ENCODE measurements at places on chromosomes 2 and 18. TPM values are rescaled to one million over a fixed set of nuclear protein-coding genes. Genes with fewer than 3 reads are reported as not detected.
A peak's percentile ranks its signal among the peaks of the same experiment; 100 is the strongest.

DNA sequence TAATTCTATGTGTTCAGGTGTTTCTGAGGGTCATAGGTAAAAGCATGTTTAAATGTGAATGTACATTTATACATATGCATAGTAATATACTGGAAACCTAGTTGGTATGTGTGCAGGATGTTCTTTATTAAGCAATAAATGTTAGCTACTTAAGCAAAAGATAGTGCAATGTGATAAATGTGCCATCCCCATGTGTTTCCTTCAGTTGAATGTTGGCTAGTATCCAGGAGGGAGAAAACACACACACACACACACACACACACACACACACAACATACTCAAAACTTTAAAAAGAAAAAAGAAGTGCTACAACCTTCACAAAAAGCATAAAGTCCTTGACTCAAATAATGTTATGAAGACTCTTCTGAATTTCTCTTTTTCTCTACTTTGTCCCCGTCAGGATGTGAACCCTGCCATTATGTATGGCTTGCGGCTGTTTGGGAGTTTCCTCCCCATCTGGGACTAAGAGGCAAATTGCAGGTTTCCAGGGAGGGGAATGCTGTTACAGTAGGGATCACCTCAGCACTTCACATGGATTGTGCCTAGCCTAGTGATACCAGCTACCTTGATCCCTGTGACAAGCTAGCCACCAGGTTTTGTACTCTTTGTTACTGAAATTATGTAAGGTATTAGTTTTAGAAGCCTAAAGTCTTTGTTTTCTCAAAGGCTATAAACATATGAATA lies 82.6 kb downstream of the IKZF2 start:
- H3K4me3 ChIP-seq = no peak overlapping the region
- H3K27ac ChIP-seq = no peak overlapping the region
- H3K4me1 ChIP-seq = no peaks in the 10 kb centered on the region
- H3K27me3 ChIP-seq = no peaks in the 10 kb centered on the region

- H3K27ac ChIP-seq = no peak overlapping the region
- no peaks in the 10 kb centered on the region for H3K4me1 ChIP-seq
Observed at GRCh38 chr2:113776949-113777348, 20.5 kb upstream of the SLC35F5 start.

DNA sequence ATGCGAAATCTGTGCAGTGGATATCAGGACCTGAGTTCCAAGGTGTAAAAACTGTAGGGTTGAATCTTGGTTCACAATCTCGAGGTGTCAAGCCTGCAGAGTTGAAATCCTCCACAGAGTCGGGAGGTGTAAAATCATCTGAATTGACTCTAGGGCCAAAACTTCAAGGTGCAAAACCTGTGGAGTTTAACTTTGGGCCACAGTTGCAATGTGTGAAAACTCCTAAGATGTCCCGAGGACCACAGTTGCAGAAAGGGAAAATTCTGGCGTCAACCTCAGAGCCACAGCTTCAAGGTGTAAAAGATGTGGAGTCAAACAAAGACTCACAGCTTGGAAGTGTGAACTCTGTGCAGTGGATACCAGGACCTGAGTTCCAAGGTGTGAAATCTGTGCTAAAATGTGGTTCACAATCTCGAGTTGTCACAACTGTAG lies 9.8 kb upstream of the ZNF512 start:
- no peak overlapping the region for H3K27ac ChIP-seq
- DNase-seq = no peak
- H3K36me3 ChIP-seq = no peaks in the 10 kb centered on the region
- no peaks in the 10 kb centered on the region for H3K27me3 ChIP-seq

XRCC5 gene
- 201 TPM for total RNA-seq

UGP2 gene
- 67.4 TPM for total RNA-seq

GRCh38 chr18:58806826-58807714 lies 57.6 kb upstream of the ZNF532 start:
- H3K4me3 ChIP-seq = no peak overlapping the region
- peaks cover 11% of the 10 kb centered on the region for H3K27me3 ChIP-seq
- no peaks in the 10 kb centered on the region for H3K36me3 ChIP-seq
- H3K27ac ChIP-seq = no peak overlapping the region
- H3K4me1 ChIP-seq = no peaks in the 10 kb centered on the region

DNA sequence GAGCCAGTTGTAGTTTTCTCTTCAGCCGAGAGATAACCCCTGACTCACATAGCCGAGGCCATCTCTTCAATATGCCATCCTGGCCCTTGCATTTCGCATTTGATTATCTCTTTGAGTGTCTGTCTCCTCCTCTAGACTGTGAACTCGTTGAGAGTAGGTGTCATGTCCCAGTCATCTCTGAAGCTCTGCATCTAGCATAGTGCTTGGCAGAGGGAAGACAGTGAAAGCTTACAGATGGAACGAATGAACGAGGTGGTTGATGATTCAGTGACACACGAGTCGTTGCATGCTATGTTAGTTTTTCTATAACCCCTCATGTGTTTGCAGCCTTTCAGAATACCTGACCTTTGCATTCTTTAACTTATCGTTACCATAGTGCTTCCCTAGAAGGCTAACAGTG lies 59.9 kb upstream of the CYRIA start:
- H3K27ac ChIP-seq = no peak overlapping the region
- no peaks in the 10 kb centered on the region for H3K36me3 ChIP-seq
- no peaks in the 10 kb centered on the region for H3K4me1 ChIP-seq
- no peak overlapping the region for H3K4me3 ChIP-seq
- no peaks in the 10 kb centered on the region for H3K27me3 ChIP-seq

DNA sequence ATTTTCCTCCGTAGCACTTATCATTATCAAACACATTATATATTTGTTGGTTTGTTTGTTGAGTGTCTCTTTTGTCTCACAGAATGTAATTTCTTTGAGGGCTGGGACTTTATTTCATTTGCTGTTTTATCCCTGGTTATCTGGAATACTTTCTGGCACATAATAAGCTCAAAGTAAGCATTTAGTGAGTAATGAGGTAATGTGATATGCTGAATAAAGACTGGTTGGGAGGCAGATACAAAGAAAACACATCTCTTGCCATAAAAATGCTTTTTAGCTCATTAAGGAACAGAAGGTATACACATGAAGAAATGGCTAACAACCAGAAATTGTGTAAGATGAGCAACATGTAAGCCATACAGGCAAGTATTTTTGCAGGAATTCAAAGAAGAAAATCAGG lies 1411.8 kb downstream of the LRP1B start:
- H3K27me3 ChIP-seq = no peaks in the 10 kb centered on the region
- H3K27ac ChIP-seq = no peak overlapping the region
- no peak for DNase-seq

- no peaks in the 10 kb centered on the region for H3K27me3 ChIP-seq
- no peak overlapping the region for H3K4me3 ChIP-seq
- DNase-seq = no peak
- H3K4me1 ChIP-seq = peaks cover 9% of the 10 kb centered on the region
- no peak overlapping the region for H3K27ac ChIP-seq
Observed at GRCh38 chr2:98821629-98822135, 90.8 kb upstream of the MGAT4A start.

KIAA2012 gene
- total RNA-seq = not detected

DNA sequence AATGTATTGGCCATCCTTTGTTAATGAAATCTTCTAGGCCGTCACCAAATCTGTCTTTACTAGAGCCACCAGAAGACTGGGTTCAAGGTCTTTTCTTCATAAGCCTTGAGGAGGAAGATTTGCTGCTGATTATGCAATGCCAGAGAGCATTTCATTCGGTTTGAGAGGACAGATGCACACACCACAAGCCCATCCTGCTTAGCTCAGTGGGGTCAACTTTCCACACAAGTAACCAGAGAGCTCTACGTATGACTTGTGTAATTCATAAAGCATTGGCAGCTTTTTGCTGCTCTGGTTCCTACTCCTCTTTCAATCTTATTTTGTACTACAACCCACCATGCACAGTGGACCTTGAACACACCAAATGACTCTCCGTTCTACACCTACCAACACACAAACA lies 106.9 kb downstream of the OSR1 start:
- no peak overlapping the region for H3K27ac ChIP-seq
- no peaks in the 10 kb centered on the region for H3K36me3 ChIP-seq
- H3K4me3 ChIP-seq = no peak overlapping the region
- no peaks in the 10 kb centered on the region for H3K4me1 ChIP-seq
- no peaks in the 10 kb centered on the region for H3K27me3 ChIP-seq

DNA sequence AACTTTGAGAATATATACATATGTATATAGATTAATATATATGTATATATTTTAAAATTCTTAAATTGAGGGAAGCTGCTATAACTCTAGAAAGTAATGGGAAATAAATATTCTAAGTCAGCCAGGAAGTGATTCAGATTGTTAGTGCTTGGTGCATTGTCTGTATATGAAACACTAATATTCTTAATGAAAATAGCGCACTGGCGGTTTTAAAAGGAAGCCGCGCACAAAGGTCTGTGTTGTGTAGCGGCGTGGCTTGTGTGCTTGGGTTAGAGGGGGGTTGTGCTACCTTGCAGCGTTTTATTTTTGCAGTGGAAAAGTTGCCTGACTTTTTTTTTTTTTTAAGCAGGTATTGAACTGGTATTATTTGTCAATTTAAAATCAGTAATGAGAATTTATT lies 11.3 kb downstream of the TSHZ1 start:
- no peak overlapping the region for H3K27ac ChIP-seq
- H3K4me1 ChIP-seq = peaks cover 10% of the 10 kb centered on the region
- no peaks in the 10 kb centered on the region for H3K36me3 ChIP-seq
- H3K4me3 ChIP-seq = no peak overlapping the region
- no peak for DNase-seq
- no peaks in the 10 kb centered on the region for H3K27me3 ChIP-seq

- H3K4me3 ChIP-seq = no peak overlapping the region
- H3K36me3 ChIP-seq = no peaks in the 10 kb centered on the region
- no peak for DNase-seq
- no peak overlapping the region for H3K27ac ChIP-seq
Observed at GRCh38 chr2:101014264-101014857, 12.3 kb downstream of the RPL31 start.

- no peak overlapping the region for H3K27ac ChIP-seq
- no peak for DNase-seq
- no peaks in the 10 kb centered on the region for H3K4me1 ChIP-seq
- H3K36me3 ChIP-seq = no peaks in the 10 kb centered on the region
Observed at GRCh38 chr2:166417669-166418068, 41.9 kb upstream of the SCN9A start.

- DNase-seq = no peak
- H3K4me1 ChIP-seq = no peaks in the 10 kb centered on the region
- no peaks in the 10 kb centered on the region for H3K36me3 ChIP-seq
Observed at GRCh38 chr2:159228081-159228581, 58.4 kb downstream of the WDSUB1 start.

DNA sequence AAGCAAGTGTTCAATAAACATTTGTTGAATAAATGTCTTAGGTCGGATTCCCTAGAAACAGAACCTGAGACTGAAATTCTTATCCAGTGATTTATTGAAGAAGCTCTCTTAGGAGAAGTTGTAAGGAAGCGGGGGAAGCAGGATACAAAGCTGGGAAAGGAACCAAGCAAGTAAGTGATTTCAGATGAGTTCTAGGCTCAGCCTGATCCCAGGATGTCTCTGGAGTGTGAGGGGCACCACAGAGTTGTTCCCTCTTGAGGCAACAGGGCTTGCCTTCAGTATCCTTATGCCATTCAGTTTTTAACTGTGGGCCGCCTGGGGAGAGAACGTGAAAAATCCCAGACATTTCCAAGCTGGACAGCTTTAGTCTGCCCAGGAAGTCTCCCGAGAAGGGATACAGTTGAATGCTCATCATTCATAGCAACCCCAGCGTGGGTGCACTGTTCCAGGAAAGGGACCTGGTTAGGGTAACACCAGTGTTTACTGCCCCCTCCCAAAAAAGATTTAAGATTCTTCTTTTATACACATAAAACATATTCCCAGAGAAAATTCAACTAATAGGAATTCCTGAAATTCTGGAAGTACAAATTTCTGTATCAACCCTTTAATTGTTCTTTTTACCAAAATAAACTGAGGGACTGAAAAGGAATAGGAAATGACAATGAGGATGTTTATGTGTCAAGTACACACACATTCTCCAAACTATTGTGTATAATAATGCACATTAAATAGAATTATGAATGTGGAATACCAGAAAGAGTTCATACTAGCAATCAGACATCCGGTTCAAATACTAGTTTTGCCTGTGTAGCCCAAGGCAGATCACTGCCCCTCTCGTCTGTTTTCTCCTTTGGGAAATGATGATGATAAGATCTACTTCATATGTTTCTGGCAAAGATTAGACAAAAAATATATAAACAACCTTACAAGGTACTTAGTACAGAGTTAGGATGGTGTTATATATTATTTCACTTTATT lies 592.1 kb upstream of the CDH2 start:
- H3K4me1 ChIP-seq = no peaks in the 10 kb centered on the region
- H3K4me3 ChIP-seq = no peak overlapping the region
- no peak for DNase-seq
- no peaks in the 10 kb centered on the region for H3K36me3 ChIP-seq
- no peaks in the 10 kb centered on the region for H3K27me3 ChIP-seq
- H3K27ac ChIP-seq = no peak overlapping the region

DNA sequence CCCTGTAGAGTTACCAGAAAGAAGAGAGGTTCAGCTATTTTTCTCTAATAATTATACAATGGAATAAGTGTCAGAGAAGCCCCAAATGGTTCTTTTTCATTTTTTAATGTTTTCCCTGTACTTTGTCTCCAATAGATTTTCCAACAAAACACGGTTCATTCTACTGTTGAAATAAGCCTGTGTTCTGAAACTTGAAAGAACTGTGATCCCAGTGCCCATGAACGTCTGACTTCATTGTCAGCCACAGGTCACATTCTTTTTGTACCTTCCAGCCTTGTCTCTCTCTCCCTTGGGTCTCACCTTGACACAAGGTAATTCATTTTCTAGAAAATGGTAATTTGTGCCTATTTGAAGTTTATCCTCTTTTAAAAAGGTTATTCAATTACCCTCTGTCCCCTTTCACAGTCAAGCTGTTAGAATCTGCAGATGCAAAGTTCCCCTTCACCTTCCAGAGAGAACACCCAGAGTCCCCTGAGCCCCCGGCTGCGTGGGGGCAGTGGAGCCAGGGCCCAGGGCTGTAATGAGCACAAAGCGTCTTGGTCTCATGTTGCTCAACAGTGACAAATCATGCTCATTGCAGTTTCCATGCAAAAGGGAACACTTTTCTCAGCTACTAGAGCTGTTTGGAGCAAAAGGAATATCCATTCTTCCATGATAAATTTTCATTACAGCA lies 115.2 kb downstream of the SPHKAP start:
- no peaks in the 10 kb centered on the region for H3K36me3 ChIP-seq
- DNase-seq = no peak
- no peaks in the 10 kb centered on the region for H3K4me1 ChIP-seq
- no peak overlapping the region for H3K27ac ChIP-seq

IL18RAP gene
- 6.4 TPM for total RNA-seq

- no peak overlapping the region for H3K27ac ChIP-seq
- DNase-seq = peak; percentile 7
- peaks cover 13% of the 10 kb centered on the region for H3K27me3 ChIP-seq
- peaks cover 9% of the 10 kb centered on the region for H3K4me1 ChIP-seq
Observed at GRCh38 chr2:23385351-23385747, 370 bp downstream of the KLHL29 start.
